RCC 7860 (cell line): ENCODE measurements at places on chromosomes 12 and 14.

- no peak for DNase-seq
Observed at GRCh38 chr14:46596236-46596635, 55.3 kb downstream of the RPL10L start.

DNA sequence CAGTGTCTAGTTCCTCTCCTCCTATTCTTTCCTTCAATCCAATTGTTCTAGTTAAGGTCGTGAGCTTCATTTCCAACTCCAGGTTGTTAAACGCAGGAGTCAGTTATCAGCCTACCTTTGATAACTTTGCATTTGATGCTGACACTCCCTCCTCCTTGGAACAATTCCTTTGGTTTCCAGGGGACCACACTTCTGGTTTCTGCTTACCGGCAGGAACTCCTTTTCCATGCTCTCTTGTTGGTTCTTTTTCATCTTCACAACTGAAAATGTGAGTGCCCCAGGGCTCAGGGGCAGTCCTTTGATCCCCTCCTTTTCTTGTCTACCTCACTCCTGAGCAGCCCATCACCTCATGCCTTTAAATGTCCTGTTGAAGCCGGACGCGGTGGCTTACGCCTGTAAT is 5.0 kb downstream of the EEF1AKMT3 start:
- no peak for DNase-seq

GRCh38 chr12:60684988-60685655 is 1089.3 kb downstream of the SLC16A7 start:
- no peak for DNase-seq

- DNase-seq: peak; percentile 97
Observed at GRCh38 chr12:95217377-95218149, at the start of the genes FGD6 and VEZT. TSS of gene FGD6 (minus strand) at chr12:95217467. CDS start at chr12:95217240, 227 bp downstream. TSS of gene VEZT (plus strand) at chr12:95217807. CDS start at chr12:95217851, 44 bp downstream.

GRCh38 chr12:104137001-104137901 is 759 bp downstream of the NFYB start:
- peak; percentile 58 for DNase-seq

- DNase-seq: no peak
Observed at GRCh38 chr12:105616971-105617540, 286.6 kb downstream of the C12orf75 start.

DNA sequence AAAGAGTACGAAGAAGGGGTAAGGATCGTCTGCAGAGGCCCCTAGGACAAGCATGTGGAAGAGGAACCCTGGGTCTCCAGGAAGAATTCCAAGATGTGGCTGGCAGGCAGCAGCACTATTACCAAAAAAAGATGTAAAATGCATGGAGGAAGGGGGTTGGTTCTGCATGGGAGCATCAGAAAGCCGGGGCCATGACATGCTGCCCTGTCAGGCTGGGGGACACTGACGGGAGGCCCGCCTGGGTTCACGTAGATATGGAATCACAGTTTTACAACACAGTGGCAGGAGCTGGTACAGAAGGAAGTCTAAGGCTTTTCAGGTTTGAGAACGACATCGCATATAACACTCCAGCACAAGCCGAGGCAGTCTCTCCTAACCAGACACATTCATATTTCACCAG is 150.0 kb upstream of the GSC start:
- DNase-seq: no peak

DNA sequence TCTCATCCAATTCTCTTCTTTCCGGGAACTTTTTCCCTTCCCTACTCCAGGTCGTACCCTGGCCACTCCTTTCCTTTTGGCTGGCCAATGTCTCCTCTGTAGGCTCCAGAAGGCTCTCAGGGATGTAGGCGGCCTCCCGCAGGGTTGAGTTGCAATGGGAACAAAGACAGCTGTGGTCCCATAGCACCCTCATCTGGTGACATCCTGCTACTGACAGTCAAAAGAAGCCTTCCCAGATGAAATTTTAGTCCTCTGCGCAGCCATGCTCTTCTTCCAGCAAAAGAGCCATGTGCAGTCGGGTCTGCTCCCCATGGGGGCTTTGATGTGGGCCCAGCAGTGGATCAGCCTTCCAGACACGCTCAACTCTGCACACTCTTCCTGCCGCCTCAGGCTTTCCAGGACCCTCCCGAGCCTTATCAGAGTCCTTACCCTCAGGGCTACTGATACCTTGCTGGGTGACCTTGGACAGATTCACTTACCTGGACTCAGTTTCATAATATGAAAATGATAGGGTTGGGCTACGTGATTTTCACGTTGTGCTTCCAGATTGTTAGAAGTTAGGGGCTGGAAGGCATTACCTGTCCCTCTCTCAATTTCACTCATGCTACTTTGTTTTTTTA is 5.5 kb upstream of the CELA1 start:
- peak; percentile 22 for DNase-seq

DNA sequence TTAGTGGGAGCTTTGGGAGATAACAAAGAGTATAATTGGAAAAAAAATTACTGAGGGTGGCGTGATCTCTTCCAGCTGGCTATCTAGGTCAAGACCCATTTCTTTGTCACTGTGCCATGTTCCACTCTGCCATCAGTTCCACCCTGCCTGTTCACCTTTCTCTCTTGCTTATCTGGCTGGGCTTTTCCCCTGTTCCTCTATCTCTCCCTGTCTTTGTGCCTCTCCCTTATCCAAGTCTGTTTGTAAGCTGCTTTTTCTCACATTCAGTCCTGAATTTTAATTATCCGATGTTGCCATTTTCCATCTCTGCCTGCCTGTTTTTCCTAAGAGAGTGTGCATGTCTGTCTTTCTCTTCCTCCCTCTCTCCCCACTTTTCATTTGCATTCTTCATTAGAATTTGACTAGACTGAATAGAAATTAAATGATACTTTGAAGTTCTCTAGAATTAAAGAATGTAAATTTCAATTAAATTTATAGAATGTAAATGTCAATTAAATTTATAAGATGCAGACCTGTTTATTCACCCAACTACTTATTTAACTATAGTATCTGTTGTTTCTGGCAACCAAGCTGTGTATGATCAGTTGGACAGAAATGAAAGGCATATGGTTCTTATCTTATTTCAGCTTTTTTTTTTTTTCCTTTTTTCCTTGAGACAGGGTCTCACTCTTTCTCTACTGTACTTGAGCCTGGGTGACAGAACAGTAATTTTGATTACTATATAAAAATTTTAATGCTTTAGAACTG is 40.9 kb upstream of the A2ML1 start:
- no peak for DNase-seq

DNA sequence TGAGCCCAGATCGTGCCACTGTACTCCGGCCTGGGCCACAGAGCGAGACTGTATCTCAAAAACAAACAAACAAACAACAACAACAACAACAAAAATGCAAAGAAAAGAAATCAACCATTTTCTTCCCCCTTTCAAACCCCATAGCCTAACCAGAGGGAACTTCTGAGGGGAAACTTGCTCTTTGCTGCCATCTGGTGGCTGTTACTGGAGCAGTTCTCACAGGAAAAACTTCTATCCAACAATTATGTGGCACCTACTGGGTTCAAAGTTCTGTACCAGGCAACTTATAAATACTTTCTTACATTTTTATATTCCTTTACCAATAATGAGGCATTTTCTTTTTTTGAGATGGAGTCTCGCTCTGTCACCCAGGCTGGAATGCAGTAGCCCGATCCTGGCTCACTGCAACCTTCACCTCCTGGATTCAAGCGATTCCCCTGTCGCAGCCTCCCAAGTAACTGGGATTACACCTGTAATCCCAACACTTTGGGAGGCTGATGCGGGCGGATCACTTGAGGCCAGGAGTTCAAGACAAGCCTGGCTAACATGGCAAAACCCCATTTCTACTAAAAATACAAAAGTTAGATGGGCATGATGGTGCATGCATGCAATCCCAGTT is 50.9 kb upstream of the BICDL1 start:
- DNase-seq: no peak

- peak; percentile 25 for DNase-seq
Observed at GRCh38 chr14:86838363-86838762, 1154.6 kb downstream of the GALC start.

DNA sequence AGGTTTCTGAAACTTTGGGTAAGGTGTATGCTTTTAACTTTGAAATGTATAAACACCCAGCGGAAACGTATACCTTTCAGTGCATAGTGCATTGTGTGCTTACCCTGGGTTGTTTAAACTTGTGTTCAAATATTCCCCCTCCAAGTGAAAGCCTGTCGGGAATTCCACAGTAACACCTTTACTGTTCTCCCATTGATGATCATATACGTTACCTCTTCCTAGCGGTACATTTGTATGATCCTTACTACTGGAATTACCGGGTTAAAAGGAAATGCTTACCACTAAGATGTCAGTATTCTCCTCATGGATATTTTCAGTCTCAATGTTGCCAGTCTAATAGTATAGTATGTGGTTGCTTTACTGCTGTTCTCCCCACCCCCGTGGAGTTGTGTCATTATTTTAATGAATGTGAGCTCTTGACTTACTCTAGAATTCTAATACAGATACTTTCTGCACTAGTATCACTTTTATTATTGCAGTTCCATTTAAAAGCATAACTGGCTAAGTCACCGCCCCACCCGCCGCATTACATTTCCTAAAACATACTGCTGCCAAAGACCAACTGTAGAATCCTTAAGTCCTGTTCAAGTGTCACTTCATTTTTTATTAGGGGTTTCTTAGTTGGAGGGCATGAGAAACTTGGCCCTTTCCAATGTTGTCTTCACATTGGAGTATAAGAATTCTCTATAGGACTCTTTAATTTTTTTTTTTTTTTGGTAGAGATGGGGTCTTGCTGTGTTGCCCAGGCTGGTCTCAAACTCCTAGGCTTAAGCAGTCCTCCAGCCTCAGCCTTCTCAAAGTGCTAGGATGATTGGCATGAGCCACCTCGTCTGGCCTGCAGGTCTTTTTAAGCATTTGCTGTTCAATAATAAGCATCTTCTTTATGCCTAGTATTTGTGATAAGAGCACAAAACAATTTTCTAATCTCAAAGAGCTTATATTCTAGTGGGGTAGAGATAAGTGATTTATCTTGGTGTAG is 24.9 kb downstream of the NUDT4 start:
- no peak for DNase-seq
